ENCODE measurements at places on chromosomes 2 and 18.

- no peak for DNase-seq
These were observed 36.4 kb downstream of the COL5A2 start for GRCh38 chr2:189142893-189143759.

DNA sequence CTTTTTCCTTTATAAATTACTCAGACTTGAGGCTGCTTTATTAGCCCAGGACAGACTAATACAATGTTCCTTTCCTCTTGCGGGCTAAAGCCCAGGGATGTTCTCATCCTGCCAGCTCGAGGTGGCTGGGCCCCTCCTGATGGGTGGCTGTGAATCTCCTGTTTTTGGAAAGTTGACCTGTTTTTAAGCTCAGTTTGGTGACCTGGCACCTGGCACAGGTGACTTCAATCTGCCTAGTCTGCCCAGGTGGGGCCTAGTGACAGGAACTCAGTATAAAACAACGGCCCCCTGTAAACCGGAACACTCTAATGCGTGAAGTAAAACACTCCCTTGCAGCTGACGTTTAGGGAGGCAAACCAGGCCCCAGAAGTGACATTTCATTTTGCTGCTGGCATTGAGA, 92.7 kb upstream of the SNTG2 start:
- no peak for DNase-seq

GRCh38 chr2:195445639-195446038, 211.4 kb upstream of the SLC39A10 start:
- DNase-seq: no peak

GRCh38 chr2:207291625-207292252, 126.0 kb upstream of the KLF7 start:
- no peak for DNase-seq

DNA sequence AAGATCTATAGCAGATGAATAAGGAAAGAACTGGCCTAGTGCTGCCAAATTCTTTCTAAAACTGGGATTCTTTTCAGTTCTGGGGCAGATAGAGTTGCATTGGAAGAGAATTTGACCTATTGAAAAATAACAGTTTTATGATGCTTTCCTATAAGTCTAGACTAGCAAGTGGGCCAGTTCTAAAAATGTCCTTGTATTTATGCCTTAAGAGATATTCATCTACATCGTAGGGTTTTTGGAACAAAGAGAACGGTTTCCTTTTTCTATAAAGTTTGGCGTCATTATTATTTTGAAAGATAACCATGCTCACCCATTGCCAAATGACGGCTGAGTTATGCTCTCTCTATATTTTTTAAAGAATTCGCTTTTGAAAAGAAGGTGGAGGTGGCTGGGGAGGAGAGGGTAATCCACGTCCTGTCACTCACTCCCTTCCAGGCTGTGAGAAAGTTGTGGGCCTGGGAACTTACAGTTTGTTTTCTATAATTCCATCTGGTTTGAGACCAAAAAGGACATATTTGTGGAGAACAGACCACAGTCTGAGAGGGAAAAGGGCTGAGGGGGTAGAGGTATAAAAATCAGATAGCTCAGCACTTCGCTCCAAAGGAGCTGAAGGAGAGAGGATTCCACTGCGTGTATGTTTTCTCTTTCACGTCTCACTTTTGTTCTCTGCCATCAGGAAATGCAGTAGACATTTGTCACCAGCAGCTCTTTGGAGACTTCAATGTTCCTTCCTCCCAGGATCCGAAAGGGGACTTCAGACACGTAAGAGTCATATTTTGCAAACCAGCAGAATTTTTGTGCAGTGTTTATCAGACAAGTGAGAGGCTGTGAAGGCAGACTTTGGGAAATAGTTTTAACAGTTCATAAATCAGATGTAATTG, 281.9 kb upstream of the FN1 start:
- no peak for DNase-seq

- no peak for DNase-seq
These were observed 629.6 kb upstream of the FANCL start for GRCh38 chr2:58870704-58871103.

GRCh38 chr2:188894979-188895378, 79.2 kb upstream of the COL3A1 start:
- DNase-seq: no peak

GRCh38 chr2:72340665-72341064, 193.0 kb upstream of the CYP26B1 start:
- DNase-seq: no peak

GRCh38 chr2:177165721-177166711, 46.6 kb upstream of the HNRNPA3 start:
- DNase-seq: no peak

GRCh38 chr18:23568281-23569138, 17.8 kb downstream of the NPC1 start:
- no peak for DNase-seq

GRCh38 chr2:176164611-176165369, 7.7 kb downstream of the HOXD3 start:
- no peak for DNase-seq

- DNase-seq: no peak
These were observed 66.5 kb downstream of the DTNB start for GRCh38 chr2:25606892-25607291.

- no peak for DNase-seq
These were observed 32.1 kb downstream of the TOGARAM2 start for GRCh38 chr2:29013057-29013780.

GRCh38 chr2:107591561-107592279, 235.0 kb upstream of the RGPD4 start:
- no peak for DNase-seq

DNA sequence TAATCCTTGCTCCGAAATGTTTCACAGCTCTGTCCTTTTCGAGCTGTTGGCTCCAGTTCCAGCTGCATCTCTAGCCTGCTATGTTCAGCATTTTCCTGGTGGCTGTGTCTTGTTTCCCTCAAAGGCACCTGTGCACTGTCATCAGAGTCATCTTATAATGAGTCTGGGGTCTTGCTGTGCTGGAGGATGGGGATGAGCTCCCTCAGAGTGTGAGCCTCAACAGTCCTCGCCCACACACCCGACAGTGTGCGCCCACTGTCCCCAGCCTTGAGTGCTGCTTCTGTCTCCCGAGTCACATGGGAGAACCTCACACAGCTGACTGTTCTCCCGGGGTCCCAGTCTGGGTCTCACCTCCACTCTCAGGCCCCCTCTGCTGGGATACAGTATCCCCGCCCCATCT, 25.4 kb downstream of the SPP2 start:
- no peak for DNase-seq

DNA sequence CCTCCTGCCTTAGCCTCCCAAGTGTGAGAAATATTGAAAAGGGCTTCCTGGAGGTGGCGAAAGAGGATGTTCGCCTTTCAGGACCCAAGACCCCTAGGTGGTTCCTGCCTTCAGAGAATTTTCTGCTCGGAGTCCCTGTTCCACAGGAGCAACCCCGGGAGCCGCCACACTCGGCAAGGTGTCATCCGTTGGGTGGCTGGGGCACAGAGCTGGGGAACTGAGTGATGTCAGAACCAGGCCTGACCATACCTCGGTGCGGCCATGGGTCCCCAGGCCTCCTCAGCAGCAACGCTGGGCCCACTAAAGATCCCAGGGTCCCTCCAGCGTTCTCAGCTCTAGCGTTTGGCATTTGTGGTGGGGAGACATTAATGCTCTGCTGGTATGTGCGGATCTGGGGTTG, 23.7 kb upstream of the TAF1B start:
- DNase-seq: no peak

DNA sequence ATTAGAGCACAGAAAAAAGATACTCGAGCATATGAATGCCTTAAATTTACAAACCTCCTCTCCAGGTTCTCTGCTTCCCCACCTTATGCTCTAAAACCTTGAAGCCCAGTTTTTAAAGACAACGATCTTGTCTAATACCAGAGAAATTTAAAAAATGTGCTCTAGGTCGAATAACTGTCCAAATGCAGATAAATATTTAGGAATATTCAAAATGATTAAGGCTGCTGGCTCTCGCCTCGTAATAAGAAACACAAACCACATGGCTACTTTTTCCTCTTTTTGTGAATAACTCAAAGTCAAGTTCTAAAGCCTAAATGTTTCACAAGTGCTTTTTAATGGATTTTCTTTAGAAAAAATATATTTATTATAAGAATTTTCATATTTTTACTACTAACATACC, 101.3 kb downstream of the SATB2 start:
- DNase-seq: no peak

DNA sequence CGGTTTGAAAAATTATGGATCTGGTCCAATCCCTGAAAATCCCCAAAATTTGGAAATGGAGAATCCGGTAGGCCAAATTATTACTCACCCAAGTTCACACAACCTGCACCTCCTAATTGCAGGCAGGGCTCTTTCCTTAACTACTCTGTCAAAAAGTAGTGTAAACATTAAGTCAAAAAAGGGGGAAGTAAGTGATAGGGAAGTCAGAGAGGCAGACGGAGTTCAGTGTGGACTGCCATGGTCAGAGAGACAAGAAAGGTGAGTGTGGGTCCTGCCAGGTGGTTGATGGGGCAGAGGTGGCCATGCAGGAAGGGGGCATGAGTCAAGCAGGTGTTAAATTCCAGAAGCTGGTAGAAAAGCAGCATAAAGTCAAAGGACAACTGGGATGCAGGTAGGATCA, 104.7 kb upstream of the STPG4 start:
- DNase-seq: no peak

DNA sequence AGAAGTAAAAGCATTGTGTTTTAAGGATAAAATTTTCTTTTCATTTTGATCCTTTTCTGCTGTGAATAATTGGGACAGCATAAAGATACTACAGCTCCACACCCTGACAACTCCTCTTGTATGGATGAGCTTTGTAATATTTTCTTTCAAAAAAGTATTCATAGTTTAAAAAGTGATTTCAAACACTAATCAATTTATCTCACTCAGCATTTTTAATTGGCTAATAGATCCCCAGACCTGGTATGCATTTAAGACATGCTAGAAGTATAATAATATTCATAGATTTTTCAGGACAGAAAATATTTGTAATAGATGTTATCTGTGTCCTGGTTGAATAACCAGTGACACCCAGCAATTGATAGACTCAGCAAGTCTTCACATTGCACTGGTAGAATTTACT, 510.7 kb downstream of the RIT2 start:
- DNase-seq: no peak

- DNase-seq: no peak
These were observed 35.7 kb upstream of the LTBP1 start for GRCh38 chr2:32910883-32911598.
